ENCODE measurements at places on chromosomes 7 and 10.

- DNase-seq, result no peak
Observed at GRCh38 chr7:37784015-37784414, 64.4 kb upstream of the NME8 start.

GRCh38 chr10:130230036-130230435 lies 93.8 kb downstream of the GLRX3 start:
- no peak for DNase-seq

GRCh38 chr7:29445736-29446135 lies 117.9 kb upstream of the PRR15 start:
- no peak for DNase-seq

- no peak for DNase-seq
Observed at GRCh38 chr10:73843261-73843660, 31.1 kb downstream of the CAMK2G start.

- no peak for DNase-seq
Observed at GRCh38 chr7:128235471-128235870, 5.6 kb upstream of the LEP start.

DNA sequence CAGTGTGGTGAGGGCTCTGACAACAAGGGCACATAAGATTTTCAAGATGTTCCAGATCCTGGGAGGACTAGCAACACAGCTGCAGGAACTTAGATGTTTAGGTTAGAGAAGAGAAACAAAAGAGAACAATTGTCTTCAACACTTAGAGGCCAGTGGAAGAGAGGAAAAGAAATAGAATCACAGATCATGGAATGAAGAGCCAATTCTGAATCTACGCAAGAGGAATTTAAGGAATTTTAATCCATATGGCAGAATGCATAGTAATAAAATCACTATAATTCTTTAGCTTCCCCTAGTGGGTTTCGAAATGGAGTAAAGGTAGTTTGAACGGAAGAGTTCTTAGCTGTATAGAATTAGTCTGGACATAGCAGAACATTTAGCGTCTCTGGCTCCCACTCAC lies 114.6 kb upstream of the LRRTM3 start:
- no peak for DNase-seq

DNA sequence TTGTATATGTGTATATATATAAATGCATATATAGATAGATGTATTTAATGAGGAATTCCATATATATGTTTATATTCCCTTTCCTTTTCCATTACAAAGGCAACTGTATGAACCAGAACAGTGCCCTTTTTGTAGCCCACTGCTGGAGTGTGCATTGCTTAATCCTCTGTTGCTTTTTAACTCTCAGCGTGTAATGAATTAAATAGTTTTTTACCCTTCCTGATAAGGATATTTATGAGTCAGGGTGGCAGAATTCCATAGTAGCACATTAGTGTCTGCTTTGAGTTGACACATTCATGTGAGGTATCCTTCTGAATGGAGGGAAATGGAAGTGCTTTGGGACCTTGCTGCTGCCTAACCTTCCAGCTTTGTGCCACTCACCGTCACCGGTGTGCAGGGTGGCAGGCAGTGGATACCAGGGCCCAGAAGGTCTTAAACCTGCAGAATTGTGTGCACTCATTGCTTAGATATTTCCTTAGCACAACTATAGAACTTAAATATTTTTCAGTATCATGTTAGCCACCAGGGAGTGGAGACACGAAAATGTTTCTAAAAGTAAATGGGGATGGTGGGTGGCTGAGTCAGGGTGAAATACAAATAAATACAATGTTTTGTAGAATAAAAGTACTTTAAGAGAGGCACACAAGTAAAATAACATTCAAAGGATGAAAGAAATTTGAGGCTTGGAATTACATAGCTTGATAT lies 117.9 kb downstream of the SND1 start:
- no peak for DNase-seq

DNA sequence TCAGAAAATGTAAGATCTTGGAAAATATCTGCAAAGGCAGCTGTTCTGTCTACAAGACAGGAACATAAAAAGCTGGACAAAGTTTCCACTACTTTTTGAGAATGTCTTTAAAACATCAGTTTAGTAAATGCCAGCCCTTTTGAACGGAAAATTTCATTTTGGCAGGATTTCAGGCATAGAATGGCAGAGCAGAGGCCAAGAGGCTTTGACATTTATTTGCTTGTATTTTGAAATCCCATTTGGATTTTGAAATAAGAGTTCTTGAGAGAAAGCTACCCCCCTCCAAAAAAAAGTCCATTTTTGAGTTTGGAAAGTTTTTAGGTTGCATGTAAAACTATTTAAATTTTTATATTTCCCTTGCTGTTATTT lies 3.1 kb upstream of the ETV1 start:
- DNase-seq, result no peak

GRCh38 chr10:131254859-131255252 lies 56.7 kb downstream of the TCERG1L start:
- DNase-seq, result no peak

DNA sequence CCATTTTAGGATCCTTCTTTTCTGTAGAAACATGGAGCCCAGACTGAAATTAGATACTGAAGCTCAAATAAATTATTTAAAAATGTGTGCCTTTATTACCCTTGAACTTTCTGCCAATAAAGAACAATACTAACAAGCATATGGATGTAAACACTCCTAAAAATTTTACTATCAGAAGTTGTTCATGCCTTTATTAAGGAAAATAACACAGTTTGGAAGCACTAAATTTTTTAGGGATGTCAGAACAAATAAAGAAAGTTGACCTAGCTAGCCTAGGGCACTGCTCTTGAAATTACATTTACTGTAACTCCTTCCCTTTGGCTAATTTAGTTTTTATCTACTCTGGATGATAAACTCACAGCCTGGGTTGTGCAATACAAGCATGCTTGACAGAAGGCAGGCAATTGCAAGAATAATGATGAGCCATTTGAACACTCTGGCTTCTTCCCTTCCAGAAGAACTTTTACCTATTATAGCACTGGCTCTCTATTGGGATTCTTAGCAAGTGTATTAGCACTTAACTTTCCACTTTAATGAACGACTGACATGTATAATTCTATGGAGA lies 351.7 kb upstream of the C7orf33 start:
- no peak for DNase-seq

DNA sequence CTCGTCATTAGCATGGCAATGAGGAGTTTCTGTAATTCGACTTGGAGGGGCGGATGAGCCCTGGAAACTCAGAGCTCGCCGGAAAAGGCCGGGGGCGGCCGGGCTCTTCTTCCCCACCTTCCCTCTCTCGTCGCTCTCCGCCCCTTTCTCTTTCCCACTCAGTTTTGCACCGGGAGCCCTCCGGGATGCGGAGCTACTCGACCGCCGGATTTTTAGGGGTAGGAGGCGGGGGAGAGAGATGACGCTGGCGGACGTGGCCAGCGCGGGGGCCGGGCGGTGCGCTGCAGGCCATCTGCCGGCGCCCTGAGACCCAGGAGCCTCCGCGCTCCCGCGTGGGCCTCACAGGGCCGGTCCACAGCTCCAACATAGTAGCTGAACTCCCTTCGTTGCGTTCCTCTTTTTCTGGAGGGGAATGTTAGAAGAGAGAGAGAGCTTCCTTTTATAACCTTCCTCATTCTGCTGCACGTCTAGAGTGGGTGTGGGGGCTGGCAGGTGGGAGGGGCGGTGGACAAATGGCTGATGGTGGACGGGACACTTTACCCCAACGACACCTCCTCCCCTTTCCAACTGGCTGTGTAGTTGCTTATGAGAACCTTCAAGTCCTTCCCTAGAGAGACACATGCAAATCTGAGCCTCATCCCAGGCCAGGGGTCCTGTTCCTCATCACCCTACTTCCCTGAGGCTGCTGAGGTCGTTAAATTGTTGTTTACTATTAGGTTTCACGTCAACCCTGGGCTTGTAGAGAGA lies 1.1 kb upstream of the HOXA1 start:
- DNase-seq, result no peak

DNA sequence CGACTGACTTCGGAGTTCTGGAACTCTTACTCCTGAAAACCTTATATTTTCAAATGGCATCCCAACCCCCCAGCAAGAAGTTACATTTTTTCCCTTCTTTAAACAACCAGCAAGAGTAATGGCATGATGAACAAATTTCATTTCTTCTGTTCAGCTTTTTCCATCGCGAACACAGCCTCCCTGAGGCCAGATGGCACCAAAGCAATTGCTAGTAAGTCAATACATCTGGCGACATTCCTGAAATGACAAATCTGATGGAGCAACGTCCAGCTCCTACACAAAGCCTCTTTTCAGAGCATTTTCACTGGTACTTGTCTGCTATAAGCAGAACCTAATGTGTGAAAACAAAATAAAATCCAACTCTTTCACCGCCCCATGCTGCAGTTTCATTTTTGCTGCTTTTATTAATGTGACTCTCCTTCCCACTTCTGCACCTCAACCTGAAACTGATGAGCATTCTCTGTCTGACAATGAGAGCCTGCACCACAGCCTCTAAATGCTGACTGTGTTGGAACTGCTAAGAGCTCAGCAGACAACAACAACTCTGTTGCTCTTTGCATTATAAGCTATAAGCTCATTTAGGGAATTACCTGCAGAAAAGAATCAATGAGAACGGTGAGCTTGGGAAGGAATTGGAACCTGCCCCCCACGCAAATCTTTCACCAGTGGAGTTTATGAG lies 229.8 kb downstream of the FGFR2 start:
- DNase-seq, result no peak

DNA sequence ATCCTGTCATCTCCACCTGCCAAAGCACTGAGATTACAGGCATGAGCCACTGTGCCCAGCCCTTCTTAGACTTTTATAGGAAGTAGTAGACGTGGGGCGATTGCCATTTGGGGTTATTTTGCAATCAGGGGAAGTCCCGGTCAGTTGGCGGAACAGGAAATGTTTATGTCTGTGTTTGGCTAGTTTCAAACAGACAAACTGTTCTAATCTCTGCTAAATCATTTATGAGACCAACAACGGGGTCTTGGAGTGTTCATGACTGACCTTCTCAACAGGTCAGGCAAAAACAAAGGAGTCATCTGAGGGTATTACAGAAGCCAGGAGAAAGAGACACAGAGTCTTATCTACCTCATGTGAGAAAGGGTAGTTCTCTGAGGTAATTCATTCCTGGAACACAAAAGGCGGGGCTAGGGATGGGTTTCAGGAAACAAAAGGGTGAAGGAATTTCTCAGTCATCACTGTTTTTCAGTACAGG lies 6.6 kb upstream of the TPK1 start:
- no peak for DNase-seq

- DNase-seq, result no peak
Observed at GRCh38 chr10:100245484-100246220, 16.3 kb upstream of the CHUK start.

GRCh38 chr7:107922886-107923285 lies 31.9 kb downstream of the DLD start:
- no peak for DNase-seq

DNA sequence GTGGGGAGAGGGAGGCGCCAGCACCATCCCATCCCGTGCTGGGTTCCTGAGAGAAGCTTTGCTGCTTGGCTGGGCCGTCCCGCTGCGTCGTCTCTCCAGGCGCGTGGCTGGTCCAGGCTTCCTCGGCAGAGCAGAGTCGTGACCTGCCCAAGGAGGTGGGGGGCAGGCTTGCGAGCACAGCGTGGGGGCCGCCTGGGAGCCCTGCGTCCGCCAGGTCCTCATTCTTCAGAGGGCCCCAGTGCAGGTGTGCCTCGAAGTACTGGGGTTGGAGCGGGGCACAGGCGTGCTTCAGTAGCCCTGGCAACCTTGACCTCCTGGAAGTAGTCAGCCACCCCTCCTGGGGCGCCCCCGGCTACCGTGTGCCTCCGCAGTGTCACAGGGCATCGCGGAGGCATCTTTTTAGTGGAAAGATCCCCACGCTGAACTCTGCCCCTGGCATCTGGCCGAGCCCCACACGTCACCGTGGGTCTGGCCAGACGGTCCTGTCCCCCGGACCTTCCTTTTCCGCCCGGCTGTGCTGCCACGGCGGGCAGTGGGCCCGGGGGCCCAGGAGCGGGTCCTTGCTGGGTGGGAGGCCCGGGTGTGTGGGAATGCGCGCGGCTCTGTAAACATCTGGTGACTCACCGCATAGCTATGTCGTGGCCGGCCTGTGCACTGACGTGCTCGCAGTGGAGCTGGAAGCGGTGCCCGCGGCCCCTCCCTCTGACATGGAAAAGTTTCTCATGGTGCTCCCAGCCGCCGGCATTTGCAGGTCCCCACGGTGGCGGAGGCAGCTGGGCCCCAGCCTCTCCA lies 6.4 kb downstream of the MAFK start:
- DNase-seq, result no peak

DNA sequence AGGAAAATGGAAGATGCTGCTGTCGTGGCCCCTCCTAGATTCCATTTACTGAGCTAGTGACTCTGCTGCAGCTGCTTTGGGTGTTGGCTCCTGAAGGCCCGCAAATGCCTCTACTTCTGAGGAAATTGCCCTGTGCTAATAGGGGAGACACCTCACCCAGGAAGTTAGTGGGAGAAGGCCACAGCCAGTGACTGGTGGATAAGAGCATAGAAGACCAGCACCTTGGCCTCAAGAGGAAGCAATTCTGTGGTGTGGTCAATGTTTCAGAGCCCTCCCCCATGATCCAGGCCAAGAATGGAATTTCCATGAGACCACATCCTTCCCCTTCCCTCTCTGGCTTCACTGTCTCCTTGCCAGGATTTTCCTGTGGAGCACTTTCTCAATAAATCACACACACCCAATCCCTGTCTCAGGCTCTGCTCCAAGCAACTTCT lies 25.0 kb upstream of the FZD1 start:
- DNase-seq, result no peak

GRCh38 chr7:22433710-22434460 lies 66.1 kb downstream of the STEAP1B start:
- DNase-seq, result no peak

GRCh38 chr7:95614442-95614940 lies 18.2 kb upstream of the PDK4 start:
- DNase-seq, result no peak

- DNase-seq, result no peak
Observed at GRCh38 chr10:96683710-96684109, 36.6 kb downstream of the PIK3AP1 start.

- no peak for DNase-seq
Observed at GRCh38 chr10:110764378-110764777, 107.3 kb upstream of the PDCD4 start.

DNA sequence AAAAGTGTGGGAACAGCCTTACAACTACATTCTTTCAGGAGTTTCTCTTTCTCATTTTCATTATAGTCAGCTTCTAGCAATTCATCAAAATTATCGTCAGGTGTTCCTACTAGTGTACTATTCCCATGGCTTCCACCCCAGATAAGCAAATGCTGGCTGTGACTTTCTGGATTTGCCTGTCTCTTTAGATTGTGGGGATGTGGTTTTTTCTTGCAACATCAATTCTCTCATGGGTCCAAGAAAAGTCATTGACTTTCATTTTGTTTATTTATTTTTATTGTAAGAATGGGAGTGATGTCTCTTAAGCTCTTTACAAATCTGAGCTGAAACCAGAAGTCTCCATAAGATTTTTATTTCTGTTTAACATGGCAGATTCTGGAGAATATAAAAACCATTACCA lies 349.7 kb upstream of the SEMA3C start:
- no peak for DNase-seq

GRCh38 chr7:34081935-34082334 lies 176.6 kb downstream of the BMPER start:
- DNase-seq, result no peak

GRCh38 chr10:7794251-7795026 lies 6.5 kb downstream of the ATP5F1C start:
- DNase-seq, result no peak

- no peak for DNase-seq
Observed at GRCh38 chr10:108721874-108722273, 1201.4 kb downstream of the XPNPEP1 start.

GRCh38 chr10:11156480-11156879 lies 138.8 kb downstream of the CELF2 start:
- no peak for DNase-seq

- DNase-seq, result no peak
Observed at GRCh38 chr10:129716881-129717280, 247.2 kb downstream of the EBF3 start.

All from T-helper 22 cell (primary cell).